NCI-H510A treated with DMSO at 0.1 percent for 48 hours (cell line): ENCODE measurements at places on chromosomes 12 and 14.

DNA sequence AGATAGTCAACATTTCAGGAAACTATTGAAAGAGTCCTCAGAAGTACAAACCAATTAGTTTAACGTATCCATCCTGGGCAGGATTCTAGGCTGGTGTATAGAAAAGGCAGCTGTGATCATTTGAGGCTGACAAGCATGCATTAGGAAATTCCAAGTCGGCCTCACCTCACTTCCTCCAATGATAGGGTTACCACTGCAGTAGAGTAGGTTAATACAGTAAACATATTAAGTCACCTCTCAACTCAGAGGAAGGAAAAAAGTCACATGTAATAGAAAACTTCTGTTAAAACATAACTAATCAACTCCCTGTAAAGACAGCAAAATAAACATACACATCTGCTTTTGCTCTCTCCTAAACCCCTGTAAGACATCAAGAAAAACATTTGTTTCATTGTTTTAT lies 33.5 kb downstream of the MED13L start:
- peak; percentile 44 for DNase-seq

DNA sequence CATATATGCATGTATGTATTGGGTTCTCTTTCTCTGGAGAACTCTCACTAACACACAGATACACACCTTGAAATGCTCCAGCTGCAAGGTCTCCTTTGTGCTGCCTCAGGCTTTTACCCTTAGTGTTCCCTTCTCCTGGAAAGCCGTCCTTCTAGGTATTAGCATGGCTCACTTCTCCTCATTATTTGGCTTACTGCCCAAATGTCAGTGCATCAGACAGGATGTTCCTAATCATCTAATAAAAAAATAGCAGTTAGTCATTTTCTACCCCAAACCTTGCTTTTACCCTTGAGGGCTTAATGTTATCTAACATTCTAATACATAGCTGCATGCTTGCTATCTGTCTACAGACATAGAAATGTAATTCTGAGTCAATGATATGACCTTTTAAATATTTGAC lies 109.0 kb upstream of the SLC16A7 start:
- no peak for DNase-seq

DNA sequence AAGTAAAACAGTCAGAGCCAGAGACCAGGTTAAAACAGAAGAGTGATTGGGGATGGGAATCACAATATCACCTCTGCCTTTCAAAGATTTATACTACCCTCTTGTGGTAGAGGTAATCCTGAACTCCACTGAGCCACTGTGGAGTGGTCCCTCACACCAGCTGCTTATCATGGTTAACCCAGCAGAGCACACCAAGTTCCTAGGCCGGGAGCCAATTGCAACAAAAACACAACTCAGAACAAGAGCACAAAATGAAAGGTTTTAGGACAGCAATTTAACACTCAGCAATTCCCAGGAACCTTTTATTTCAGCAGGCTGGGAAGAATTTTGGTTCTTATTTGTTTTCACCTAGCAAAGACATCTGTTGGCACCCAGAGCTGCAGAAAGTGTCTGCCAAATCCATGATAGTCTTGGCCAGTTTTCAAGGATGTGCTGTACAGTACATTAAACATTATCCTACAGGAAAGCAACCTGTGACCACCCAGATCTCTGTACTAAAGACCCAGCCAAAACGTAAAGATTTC lies 220.5 kb upstream of the ATXN7L3B start:
- peak; percentile 76 for DNase-seq

GRCh38 chr14:45976001-45976400 lies 675.6 kb downstream of the RPL10L start:
- no peak for DNase-seq

- no peak for DNase-seq
Measured at GRCh38 chr12:123898673-123899072, 74.0 kb downstream of the CCDC92 start.

DNA sequence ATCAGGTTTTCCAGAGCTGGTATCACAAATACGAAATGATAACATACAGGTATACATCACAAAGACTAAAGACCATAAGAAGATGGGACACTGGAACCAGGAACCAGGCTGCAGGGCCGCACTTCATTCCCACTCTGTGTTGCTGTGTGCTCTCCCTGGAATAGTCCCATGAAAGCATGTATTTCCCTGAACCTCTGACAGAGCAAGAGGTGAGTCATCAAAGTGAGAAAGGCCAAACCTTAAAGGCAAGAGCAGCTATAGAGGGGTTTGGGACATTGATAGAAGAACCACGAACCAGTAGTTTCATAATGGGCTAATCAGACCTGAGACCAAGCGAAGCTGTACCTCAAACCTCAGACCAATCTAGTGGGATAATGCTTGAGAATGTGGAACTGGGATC lies 283.0 kb upstream of the PRKD1 start:
- no peak for DNase-seq

DNA sequence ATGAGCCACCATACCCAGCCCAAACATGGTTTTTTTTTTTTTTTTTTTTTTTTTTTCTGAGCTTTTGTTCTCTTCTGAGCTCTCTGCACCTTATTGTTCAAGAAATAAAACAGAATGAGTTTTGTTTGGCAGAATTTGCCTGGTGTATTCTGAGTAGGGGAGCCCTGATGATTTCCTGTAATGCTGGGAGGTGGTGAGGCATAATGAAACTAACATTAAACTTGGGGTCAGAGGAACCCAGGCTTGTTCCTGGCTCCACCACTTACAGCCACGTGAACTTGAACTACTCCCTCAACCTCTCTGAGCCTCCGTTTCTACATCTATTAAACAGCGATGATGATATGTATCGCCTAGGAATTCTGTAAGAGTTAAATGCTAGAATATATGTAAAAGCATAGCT lies 276.3 kb upstream of the CRY1 start:
- no peak for DNase-seq

GRCh38 chr12:99157946-99158345 lies 489.6 kb upstream of the GARIN6 start:
- DNase-seq, result no peak
